AG08396 (cell line): ENCODE measurements at places on chromosomes 7 and 10.

- DNase-seq: peak; percentile 92
Measured at GRCh38 chr10:329361-330099, 194.3 kb downstream of the ZMYND11 start.

GRCh38 chr10:71623098-71623985 is 96.2 kb downstream of the C10orf105 start:
- peak; percentile 73 for DNase-seq

DNA sequence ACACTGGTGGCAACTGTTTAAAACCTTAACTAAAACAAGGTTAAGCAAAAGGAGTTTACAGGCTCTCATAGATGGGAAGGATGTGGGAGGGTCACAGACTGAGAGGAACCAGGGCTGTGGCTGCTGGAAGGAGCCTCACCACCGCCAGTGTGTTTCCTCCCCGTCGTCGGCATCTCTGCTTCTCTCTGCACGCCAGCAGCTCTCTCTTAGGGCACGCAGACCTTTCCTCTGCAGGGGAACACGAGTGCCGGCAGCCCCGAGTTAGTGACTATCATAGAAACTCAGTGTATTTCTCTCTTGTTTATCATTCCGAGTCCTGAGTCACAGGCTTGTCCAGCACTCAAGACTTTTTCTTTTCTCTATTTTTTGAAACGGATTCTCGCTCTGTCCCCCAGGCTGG is 8.1 kb upstream of the SH2D4B start:
- DNase-seq: no peak

DNA sequence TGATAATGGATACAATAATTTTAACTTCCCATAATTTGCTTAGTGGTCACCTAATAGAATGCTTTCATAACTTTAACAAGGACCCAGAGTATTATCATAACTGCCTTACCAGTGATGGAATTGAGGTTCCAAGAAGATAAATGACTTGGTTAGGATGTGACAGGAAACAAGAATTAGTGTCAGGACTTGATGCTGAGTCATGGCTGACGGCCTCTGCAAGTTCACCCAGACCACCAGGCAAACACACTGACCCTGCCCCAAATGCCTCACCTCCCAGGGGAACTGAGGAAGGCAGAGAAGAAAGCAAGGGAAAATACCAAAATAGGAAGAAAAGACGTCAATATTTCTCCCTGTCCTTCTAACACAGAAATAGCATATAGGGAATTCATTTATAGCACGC is 636.3 kb downstream of the PARD3 start:
- no peak for DNase-seq

- DNase-seq: peak; percentile 82
Measured at GRCh38 chr7:1058821-1059199, 14.5 kb downstream of the GPR146 start.

GRCh38 chr10:92691591-92692079 is 1.9 kb downstream of the HHEX start:
- DNase-seq: no peak

DNA sequence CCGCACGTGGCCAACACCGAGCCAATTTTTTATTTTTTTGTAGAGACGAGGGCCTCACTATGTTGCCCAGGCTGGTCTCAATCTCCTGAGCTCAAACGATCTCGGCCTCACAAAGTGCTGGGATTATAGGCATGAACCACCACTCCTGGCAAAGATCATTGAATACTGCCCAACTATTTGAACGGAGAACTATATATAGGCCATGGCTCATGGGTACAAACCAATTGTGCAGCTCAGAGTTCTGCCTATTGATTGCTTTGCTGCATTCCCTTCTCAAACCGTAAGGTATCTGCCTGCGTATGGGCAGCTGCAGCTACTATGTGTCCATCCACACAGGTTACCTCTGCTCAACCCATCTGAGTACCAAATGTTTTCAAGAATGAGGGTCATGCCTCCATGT is 9.7 kb upstream of the SLC25A16 start:
- DNase-seq: no peak

GRCh38 chr7:138979988-138980562 is 1.1 kb downstream of the KIAA1549 start:
- no peak for DNase-seq

DNA sequence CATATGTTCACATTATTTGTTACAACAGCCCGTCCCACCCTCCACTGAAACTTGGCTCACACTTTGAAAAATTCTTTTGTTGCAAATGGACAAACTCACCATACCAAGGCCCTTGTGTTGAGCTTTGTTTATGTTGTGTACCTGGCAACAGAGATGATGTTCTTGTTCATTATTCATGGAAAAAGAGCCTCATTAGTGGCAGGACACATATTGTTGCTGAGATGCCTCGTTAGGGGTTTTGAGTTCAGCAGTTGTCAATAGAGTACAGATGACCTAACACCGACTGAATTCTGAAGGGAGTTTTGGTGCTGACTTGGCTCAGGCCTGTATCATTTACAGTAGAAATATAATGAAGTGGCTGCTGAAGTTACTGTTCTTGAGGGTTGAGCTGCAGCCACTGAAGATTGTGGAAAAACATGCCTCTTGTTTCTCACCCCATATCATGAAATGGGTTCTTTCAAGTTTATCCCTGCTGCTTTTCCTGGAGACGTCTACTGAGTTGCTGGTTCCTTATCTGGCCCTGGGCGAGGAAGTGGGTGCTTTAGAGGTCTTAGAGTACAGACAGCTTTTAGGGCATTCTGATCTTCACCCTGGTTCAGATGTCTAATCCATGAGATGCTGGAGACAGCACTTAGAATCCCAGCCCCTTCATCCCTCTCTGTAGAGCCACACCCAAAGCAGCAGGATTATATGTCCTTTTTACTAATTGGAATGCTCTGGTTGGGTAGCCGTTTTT is 149.7 kb downstream of the WNT2 start:
- DNase-seq: peak; percentile 7

DNA sequence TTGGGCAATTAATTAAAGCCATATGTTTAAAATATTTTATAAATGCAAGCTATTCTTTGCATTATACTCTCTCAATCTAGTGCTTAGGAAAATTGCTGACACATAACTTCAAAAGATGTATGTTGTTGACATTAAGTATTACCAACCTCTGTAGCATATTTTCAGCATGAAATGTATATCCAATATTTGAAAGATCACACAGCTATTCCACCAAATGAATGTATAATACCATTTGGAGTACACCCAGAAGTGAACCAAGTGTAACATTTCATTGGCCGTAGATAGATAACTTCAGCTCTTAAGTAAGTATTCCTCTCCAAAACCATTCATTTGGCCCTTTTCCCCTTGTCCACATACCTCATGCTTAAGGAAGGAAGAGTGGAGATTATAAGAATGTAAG is 104.6 kb downstream of the HECTD2 start:
- DNase-seq: no peak

- no peak for DNase-seq
Measured at GRCh38 chr7:151415375-151416105, 5.7 kb upstream of the WDR86 start.

DNA sequence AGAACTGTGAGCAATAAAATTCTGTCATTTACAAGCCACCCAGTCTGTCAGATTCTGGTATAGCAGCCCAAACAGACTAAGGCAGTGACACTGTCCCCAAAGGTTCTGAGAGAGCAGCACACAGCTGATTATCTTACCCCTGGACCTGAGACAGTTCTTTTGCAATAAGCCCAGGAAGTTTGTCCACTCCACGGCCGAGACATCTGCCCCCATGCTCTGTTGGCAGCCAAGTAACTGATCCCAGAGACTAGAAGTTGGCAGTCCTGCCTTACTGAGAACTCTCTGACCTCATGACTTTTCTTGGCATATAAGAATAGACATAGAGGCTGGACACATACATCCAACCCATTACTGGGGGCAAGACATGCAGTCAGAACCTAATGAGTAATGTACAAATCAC is 243.0 kb upstream of the GRB10 start:
- no peak for DNase-seq

GRCh38 chr7:116522247-116522646 is 2.6 kb upstream of the CAV1 start:
- DNase-seq: peak; percentile 17

DNA sequence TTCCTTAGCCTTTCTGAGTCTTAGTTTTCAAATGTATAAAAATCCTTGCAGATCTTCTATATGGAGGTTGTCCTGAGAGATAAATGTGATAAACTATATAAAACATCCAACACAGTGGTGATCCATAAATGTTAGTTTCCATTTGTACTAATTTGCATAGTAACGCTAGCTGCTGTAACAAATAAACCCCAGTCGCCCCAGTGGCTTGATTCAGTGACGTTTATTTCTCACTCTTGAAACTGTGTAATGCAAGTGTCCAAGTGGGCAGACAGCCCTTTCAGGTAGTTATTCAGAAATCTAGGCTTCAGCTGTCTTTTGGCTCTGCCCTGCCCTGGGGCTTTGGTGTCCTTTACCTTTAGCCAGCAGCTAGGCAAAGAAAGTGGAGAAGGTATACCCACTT is 106.3 kb downstream of the VTI1A start:
- no peak for DNase-seq

DNA sequence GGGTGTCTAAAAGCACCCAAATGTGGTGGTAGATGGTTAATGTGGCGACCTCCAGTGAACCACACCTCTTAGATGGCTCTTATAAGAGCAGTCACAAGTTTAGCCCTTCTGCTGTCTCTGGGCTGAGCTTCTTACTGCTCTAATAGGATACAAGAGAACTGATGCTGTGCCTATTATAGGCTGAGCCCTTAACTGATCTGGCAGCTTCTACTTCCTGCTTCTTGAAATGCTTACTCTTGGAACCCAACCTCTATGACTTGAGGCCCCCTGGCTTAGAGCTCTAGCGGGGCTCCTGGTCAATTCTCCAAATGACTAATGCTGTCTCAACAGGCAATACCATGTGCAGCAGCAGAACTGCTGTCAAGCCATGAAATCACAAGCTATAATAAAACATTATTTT is 35.0 kb upstream of the LSM8 start:
- peak; percentile 3 for DNase-seq

- no peak for DNase-seq
Measured at GRCh38 chr10:100174699-100175677, 10.8 kb downstream of the ERLIN1 start.

GRCh38 chr7:20064974-20065862 is 152.0 kb downstream of the MACC1 start:
- DNase-seq: peak; percentile 43

- peak; percentile 12 for DNase-seq
Measured at GRCh38 chr7:142711746-142712616, 37.3 kb upstream of the PRSS1 start.

- no peak for DNase-seq
Measured at GRCh38 chr10:84460520-84460919, 132.1 kb downstream of the CCSER2 start.

- no peak for DNase-seq
Measured at GRCh38 chr10:340646-341045, 205.4 kb downstream of the ZMYND11 start.

- DNase-seq: no peak
Measured at GRCh38 chr10:85600026-85600743, 766.4 kb downstream of the GRID1 start.

- DNase-seq: no peak
Measured at GRCh38 chr10:84583501-84583900, 255.1 kb downstream of the CCSER2 start.

GRCh38 chr10:67022099-67022498 is 96.3 kb downstream of the LRRTM3 start:
- DNase-seq: no peak

DNA sequence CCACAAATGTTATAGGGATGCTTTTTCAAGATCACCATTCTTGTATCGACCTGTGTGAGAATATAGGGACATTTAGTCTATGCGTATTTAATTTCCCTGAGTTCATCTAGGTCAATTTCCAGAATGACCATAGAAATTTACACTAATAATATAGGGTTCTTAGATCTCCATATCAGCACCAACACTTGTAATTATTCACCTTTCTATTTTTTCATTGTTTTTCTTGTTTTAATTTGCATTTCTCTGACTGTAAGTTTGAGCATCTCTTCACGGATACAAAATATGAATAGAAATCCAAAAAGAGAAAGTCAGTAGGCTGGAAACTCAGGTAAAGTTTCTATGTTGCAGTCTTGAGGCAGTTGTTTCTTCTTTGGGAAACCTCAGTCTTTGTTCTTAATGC is 134.8 kb downstream of the CREB5 start:
- DNase-seq: no peak

DNA sequence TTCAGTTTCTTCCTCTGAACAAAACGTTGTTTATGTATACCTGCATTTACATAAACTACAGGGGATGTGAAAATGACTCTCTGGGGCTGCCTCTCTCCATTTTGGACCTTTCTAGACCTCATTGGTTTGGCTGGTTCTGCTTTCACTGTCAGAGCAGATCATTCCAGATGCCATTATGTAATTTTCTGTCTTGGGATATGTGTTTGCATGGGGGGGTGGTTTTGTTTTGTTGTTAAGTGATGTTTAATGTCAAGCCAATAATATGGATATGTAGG is 172.4 kb downstream of the LRRC4 start:
- no peak for DNase-seq

DNA sequence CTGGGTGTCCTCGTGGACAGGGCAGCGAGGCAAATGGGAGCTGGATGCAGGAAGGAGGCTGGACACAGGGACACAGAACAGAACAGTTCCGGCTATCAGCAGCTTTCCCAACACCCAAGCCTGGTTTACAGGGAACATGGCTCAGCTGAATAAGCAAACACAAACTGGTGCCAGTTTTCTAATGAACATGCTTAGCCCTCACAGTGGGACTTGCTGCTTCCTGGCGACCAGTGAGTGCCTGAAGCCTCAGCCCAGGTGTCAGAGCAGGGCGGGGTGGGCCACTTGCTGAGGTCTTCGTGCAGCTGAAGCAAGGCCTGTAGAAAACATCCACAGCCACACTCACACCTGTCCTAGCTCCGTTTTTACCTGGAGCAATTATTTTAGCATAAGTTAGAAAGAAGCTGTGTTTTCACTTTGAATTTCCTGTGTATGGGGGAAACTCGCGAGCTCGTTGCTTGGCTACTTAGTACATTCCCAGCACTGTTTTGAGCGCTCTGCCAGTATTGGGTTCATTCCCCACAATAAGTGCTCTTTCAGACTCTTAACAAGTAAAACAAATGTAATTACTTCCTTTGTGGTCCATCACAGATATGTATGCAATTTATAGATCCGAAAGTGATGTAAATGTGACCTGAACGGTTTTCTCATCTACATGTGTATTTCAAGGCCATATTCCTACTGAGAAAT is 261.2 kb upstream of the SHH start:
- no peak for DNase-seq
